ENCODE measurements at places on chromosomes 2 and 18.

DNA sequence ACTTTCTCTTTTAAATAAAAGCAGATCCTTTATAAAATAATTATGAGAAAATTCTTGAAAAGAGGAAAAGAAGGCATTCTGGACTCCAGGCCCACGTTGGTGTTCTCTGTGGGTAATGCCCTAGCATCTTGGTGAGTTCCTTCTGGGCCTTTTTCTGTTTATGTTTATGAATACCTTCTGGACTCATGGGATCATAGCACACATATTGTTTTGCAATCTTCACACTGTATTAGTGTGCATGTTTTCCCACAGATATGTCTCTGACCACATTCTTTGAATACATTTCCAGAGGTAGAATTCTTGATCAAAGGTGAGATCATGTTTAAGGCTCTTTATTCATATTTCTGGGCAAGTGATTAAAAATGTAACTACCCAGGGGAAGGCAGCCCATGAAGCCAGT, 15.9 kb downstream of the GLI2 start:
- no peak for DNase-seq

GRCh38 chr2:1887106-1887505, 142.8 kb upstream of the PXDN start:
- DNase-seq, result no peak

GRCh38 chr2:119862127-119862889, 102.6 kb downstream of the PTPN4 start:
- no peak for DNase-seq

DNA sequence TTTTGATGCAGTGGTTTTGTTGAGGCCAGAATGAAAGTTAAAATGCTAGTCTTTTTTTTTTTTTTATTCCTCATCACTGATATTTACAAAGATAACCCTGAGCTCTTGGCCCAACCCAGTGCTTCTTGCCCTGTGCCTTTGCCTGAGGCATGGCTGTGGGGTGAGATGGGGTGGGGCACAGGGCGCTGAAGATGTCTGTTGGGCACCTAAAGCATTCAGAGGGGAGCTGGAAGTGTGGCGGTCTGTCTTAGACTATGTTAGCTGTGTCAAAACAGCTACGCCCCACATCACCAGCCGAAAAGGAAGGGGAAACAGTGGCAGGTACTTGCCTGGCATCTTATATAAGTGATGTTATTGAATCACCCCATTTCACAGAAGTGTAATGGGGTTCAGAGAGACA, 20.7 kb downstream of the TOGARAM2 start:
- no peak for DNase-seq

GRCh38 chr2:231987124-231987727, 25.7 kb downstream of the DIS3L2 start:
- peak; percentile 5 for DNase-seq

DNA sequence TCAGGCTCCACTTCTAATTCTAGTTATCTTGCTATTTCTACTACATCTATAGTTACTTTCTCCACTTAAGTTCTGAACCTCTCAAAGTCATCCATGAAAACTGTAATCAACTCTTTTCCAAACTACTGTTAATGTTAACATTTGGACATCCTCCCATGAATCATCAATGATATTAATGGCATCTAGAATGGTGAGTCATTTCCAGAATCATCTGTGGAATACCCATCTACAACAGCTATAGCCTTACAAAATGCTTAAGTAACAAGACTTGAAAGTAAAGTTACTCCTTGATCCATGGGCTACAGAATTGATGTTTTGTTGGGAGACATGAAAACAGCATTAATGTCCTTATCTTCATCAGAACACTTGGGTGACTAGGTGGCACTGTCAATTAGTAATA, 35.4 kb downstream of the BARD1 start:
- DNase-seq, result no peak

DNA sequence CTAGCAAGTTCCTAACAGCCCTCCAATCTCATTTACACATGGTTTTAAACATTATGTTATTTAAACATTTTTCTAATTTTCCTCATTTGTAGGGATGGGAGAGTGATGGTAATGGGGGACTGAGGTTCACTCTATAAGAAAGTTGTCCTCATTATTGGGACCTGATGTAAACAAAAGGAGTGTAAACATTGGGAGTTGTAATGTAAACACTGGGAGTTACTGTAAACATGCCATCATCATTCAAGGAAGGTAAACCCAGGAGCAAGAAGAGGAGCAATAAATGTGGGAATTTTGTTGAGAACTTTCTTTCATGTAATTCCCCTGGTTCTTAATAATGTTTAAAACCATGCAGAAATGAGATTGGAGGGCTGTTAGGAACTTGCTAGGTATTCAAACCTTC, 17.8 kb downstream of the RFTN2 start:
- no peak for DNase-seq

DNA sequence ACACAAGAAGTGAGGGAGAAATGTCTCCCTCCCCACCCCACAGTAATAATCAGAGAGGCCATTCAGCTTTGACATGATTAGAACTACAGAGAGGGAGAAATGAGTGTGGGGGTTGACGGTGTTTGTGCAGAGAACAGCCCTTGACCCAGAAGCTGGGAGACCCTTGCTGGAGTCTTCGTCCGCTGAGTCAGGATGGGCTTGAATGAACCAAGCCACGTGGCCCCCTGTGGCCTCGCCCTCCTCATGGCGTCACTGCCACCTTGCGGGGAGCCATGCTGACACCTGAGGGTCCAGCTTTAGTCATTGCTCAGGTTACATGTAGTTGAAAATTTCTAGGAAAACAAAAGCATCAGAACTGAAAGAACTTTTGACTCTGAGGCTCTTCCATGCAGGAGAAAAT, 101.2 kb downstream of the DGKD start:
- DNase-seq, result no peak

- DNase-seq, result no peak
Observed at GRCh38 chr18:69399253-69399652, 1.4 kb upstream of the DOK6 start.

- no peak for DNase-seq
Observed at GRCh38 chr2:120204022-120204405, 19.2 kb downstream of the TMEM185B start.

DNA sequence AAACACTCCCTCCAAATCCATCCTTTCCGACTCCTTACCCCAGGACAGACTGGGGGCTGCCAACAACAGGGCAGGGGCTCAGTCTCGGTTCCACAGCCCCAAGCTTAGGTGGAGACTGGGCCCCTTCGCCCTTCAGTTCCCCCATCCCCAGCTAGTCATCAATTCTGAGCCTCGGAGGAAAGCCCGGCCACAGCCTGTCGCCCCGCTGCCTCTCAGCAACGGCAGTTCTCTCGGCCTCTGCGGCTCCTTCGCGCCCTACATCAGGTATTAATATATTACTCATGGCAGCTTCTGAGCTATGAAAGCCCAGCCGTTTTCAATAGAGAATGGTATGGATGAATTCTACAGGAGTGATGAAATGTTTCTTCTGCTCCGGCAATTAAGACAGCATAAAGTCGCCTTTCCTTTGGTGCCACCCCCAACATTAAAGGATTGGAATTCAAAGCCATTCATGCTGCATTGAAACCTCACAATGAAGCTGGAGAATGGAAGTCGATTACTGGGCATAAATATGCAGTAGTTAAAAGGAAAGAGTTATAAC, 2.8 kb downstream of the HDAC4 start:
- no peak for DNase-seq

GRCh38 chr18:63157293-63158011, 162.1 kb downstream of the BCL2 start:
- no peak for DNase-seq

DNA sequence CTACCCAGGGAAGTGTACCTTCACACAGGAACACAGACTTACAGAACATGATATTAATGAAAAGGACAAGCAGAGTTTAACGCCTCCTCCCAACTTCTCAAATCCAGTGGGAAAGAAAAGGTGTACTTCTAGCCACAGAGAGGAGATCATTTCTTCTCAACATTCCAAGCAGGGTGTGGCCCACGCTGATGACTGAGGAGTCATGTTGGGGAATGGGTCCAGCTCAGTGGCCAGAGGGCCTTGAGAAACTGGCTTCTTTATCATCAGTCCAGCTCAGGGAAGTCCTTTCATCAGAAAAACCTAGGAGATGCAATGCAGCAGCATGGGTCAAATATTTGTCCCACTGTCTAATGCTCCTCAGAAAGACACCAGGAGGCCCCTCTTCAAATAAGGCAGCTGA, 63.0 kb downstream of the RBM43 start:
- DNase-seq, result peak; percentile 38
